ENCODE measurements at places on chromosomes 2 and 18.

DNA sequence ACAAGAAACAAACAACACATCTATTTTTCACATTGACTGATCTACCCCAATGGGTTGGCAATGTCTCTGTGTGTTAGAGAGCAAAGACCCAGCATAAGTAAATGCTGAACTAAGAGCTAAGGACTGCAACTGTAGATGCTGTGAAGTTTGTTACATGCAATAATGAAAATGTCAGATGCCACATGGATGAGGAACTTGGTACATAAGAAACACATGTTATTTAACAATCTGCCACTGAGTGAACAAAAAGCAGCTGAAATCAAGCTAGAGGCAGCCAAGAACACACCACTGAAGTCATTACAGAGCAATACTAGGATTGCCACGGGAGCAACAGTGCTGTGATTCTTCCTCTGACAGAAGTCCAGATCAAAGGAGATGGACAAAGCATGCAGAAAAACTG lies 389.4 kb downstream of the CDH2 start:
- DNase-seq: no peak

GRCh38 chr18:73670039-73670438 lies 477.6 kb downstream of the FBXO15 start:
- DNase-seq: no peak

DNA sequence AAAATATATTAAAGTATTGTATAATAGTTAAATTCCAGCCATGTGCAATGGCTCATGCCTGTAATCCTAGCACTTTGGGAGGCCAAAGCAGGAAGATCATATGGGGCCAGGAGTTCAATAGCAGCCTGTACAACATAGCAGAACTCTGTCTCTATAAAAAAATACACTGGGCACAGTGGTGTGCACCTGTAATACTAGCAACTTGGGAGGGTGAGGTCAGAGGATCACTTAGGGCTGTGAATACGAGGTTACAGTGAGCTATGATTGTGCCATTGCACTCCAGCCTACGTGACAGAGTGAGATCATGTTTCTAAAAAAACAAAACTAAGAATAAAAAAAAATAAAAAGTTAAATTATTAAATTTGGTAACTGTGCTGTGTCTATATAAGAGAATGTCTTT lies 36.1 kb downstream of the ZRANB3 start:
- no peak for DNase-seq

GRCh38 chr2:172693037-172693436 lies 42.6 kb upstream of the RAPGEF4 start:
- no peak for DNase-seq

DNA sequence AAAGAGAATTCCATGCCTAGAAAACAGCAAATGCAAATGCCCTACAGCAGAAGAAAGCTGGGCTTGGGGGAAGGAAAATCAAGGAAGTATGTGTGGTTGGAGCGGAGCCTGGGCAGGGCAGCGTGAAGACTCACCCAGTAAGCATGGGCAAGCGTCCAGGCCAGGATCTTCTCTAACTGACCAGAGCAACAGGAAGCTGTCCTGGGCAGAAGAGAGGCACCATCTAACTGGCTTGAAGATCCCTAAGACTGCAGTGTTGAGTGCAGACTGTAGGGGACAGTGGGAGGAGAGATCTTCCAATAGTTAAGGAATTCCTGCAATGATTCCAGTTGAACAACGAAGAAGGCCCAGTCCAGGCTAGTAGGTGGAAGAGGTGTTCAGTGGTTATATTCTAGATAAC lies 57.9 kb downstream of the NXPH2 start:
- DNase-seq: no peak

DNA sequence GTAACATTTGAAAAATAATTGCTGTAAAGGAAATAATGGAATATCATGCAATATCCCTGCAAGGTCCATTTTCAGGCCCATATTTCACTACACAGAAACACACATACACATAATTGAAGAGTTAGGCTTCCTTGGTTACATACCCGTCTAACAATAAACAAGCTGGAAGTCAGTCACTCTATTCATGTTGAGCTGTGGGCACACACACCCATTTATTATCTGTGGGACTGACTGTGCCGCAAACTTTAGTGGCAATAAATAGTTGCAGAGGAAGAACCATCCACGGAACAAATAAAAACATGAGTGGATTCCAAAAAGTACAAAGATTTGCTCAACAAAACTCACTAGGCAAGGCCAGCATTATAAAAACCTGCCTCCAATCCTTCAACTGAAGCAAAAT lies 24.8 kb downstream of the PID1 start:
- no peak for DNase-seq

DNA sequence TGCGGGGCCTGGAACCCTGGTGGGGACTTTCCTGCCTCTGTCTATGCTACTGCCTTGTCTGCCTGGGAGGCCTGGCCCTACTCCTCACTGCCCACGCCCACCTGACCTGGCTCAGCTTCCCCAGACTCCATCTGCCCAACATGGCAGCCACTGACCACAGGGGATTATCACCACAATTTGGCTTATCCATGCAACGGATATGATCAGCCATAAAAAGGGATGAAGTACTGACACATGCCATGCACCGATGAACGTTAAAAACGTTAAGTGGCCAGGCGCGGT lies 5.9 kb upstream of the KCNF1 start:
- no peak for DNase-seq

DNA sequence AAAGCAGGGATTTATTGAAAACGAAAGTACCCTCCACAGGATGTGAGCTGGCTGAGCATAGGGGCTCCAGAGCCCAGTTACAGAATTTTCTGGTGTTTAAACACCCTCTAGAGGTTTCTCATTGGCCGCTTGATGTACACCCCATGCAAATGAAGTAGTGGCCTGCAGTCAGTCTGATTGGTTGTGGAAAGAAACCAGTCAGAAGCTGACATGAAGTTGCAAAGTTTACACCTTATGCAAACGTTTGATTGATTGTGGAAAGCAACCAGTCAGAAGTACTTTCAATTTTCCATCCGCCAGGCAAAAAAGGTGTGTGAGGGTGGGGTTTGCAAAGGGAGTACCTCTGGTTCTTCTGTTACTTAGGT lies 62.3 kb downstream of the VWA3B start:
- DNase-seq: no peak

DNA sequence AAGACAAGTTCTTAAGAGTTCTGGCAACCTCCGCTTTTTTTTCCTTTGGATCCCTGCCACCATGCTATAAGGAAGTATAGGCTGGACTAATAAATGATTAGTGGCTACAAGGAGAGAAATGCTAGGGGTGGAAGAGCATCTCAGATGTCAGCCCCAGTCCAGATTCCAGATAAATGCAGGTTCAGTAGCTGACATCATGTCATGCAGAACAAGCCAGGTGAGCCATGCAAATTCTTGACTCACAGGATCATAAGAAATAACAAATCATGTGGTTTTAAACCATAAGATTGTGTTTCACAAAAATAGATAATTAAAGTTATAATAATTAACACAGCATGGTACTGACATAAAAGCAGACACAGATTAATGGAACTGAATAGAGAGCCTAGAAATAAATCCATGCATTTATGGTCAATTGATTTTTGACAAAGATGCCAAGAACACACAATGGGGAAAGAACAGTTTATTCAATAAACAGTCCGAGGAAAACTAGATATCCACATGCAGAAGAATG lies 152.9 kb upstream of the SESTD1 start:
- no peak for DNase-seq
